Hippocampal formation (tissue), 2 donors: ENCODE measurements at places on chromosomes 7 and 10.

GRCh38 chr7:119664601-119665000 lies 608.4 kb upstream of the KCND2 start:
- DNase-seq: no peak

GRCh38 chr10:49179699-49180443 lies 8.3 kb downstream of the TMEM273 start:
- no peak for DNase-seq

DNA sequence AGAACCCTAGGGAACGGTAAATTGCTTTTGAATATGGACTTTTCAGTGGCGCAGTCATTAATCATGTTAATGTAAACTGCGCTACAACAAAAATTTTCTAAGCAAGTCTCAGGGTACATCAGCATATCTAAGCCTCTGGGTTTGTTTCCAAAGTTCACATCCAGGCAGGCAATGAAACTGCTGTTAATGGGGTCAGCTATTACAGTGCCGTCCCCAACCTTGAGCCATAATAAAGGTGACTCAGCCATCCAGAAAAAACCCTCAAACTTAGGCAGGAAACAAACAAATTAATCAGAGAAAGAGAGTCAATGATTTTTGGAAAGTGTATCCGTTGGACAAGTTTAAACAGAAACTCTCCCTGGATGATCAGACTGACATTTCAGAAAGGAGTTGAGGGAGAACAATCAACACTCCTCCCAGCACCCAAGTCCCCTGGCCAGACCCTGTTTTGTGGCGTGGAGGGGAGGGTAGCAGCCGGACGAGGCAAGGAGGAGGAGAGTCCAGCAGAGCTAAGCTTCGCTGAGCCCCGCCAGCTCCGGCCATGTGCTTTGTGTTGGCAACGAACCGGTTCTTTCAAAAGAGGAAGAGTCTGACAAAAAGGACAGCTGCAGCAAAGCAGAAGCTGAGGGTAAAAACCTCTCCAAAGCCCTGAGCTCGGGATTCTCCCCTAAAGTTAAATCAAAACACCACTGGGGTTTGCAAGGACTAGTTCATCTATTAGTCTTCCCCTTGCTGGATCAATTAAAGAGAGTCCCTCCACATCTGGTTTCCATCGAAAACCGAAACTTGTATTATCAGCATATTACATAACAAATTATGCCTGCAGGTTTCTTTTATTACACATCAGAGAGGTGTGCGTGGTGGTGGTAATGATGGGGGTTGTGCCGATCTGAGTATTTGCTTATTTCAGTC lies 3.6 kb downstream of the FAM53B start:
- DNase-seq: peak; percentile 78

DNA sequence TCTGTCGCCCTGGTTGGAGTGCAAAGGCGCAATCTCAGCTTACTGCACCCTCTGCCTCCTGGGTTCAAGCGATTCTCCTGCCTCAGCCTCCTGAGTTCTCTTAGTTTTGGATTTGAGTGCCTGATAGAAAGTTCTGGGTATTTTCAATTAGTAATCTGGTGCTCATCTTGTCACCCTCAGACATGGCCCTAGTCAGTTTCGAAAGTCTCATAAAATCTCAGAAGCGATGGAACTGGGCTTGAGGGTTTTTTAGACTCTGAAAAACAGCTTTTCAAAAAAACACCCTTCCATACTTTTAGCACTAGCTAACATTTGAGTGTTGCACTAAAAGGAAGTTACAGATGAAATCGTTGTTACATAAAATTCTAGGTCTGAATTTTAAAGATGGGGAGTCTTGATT lies 9.4 kb upstream of the PIP4K2A start:
- no peak for DNase-seq

DNA sequence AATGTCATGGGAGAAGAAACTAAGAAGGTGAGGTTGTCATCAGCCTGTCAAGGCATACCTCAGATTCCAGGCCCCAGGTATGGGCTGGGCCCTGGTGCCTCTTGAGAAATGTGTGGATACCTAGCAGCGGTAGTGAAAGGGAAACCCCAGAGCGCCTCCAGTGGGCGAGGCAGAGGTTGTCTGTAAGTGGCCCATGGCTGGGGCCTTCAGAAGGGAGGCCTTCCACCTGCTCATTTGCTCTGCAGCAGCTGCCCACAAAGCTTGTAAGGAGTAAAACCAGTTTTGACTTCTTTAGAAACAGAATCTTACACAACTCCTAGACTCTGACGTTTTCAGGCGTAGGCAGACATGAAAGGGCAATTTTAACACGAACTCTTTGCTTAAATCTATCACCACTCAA lies 509.9 kb downstream of the PARD3 start:
- DNase-seq: no peak

- DNase-seq: no peak
Measured at GRCh38 chr10:8790390-8790789, 735.9 kb downstream of the GATA3 start.

DNA sequence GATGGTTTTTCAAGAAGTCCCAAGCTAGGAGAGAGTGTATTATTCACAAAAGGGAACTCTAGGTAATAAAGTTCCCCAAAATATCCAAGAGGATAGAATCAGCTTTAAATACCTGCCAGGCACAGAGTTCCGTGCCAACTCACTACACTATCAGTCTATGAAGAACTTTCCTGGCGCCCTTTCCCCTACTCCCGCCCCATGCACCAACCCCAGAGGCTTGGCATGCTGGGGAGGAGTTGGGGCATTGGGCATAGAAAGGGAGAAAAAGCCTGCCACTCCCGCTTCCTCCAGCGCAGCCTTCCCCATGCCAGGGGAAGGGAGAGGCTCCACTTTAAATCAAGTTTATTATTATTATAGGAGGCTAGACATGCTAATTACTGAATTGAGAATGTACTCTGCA lies 54.9 kb downstream of the ZNF800 start:
- no peak for DNase-seq

DNA sequence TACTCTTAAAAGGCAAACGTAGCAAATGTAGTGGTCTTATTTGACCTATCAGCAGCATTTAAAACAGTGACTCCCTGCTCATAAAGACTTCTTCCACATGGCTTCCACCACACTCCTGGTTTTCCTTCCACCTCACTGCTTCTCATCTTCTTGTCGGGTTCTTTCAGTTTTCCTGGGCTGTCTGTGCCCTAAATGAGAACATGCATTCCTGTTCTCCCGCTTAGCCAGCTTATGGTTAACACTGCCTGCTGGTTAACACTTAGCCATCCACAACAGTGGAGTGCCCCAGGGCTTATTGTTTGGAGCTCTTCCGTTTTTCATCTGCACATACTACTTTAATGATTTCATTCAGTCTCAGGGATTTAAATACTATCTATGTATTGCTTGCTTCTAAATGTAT lies 34.3 kb upstream of the EXOC6 start:
- DNase-seq: no peak

DNA sequence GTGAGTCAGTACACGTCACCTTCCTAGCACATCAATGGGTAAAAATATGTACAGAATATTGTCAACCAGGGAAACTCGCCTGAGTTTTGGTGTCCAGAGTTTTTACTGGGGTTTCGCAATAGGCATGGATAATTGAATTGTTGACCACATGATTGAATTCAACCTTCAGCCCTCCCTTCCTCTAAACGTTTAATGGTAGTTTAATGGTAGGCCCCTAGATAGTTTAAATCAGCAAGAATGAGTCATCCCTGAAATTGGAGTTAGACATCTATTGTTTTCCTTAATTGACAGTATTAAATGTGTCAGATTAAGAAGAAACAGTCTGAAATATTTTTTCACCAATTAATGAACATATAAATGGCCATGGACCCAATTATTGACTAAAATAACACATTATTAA lies 57.8 kb upstream of the CACNA2D1 start:
- DNase-seq: no peak

- no peak for DNase-seq
Measured at GRCh38 chr10:75528392-75528791, 97.0 kb downstream of the LRMDA start.

DNA sequence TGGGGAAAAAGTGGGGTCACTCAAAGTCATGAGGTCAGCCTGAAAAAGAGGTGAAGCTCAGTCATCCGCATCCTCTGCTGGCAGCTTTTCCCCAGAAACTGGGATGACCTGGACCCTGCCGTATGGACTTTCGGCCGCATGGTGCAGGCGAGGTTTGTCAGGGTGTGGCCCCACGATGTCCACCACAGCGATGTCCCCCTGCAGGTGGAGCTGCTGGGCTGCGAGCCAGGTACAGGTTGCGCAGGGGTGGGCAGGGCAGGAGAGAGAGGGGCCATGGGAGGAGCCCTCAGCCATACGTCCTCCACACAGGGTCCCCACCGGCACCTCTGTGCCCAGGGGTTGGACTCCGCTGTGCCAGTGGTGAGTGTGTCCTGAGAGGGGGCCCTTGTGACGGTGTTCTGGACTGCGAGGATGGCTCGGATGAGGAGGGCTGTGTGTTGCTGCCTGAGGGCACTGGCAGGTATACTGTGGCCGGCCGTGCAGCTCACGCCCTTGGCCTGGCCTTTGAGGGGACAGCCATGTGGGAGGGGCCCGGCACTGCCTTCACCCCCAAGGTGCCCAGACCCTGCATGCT lies 23.0 kb upstream of the ZNF467 start:
- no peak for DNase-seq

DNA sequence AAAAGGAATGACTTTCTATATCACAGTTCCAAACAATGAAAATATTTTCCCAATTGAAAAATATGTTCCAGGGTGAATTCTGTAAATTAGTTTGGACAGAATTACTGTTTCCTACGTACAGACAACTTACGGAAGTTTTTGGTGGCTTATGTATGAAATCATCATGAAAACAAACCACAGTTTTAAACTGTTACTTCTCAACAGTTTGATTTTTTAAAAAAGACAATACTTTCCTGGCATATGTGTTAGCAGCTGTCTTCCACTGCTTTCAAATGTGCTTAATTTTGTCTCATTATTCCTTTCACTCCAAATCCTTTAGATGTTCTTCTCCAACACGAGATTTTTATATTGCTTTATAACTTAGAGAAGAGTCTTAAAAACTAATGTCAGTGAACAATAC lies 56.2 kb downstream of the SEMA3A start:
- DNase-seq: no peak

DNA sequence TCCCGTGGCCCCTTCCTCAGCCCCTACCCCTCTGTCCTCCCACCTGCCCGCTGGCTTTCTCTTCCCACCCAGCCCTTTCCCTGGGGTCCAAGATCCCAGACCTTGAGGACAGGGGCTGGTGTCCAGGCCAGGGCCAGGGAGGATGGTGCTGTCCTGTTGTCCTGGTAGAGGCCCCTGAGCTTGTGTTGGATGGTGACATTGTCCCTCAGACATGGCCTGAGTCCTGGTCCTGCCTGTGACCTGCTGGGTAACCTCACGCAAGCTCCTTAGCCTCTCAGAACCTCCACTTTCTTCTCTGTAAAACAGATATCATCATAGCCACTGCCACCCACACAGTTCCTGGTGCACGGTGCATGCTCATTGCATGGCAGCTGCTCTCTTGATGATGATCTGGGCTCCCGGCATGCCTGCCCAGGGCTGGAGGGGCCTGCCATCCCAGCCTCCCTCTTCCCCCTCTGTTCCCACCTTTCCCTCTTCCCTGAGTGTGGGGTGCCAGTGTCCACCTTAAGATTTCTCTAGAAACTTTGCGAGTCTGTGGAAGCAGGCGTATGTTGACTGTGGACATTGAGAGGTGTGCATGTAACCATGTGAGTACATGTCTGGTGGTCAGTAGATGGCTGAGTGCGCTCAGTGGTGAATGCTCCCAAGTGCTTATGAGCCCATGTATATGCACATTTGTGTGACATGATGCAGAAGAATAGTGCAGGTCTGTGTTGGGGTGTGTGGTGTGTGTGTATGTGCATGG lies 60.4 kb downstream of the NEURL1 start:
- DNase-seq: no peak

- DNase-seq: no peak
Measured at GRCh38 chr7:131538813-131539179, 17.6 kb downstream of the PODXL start.

DNA sequence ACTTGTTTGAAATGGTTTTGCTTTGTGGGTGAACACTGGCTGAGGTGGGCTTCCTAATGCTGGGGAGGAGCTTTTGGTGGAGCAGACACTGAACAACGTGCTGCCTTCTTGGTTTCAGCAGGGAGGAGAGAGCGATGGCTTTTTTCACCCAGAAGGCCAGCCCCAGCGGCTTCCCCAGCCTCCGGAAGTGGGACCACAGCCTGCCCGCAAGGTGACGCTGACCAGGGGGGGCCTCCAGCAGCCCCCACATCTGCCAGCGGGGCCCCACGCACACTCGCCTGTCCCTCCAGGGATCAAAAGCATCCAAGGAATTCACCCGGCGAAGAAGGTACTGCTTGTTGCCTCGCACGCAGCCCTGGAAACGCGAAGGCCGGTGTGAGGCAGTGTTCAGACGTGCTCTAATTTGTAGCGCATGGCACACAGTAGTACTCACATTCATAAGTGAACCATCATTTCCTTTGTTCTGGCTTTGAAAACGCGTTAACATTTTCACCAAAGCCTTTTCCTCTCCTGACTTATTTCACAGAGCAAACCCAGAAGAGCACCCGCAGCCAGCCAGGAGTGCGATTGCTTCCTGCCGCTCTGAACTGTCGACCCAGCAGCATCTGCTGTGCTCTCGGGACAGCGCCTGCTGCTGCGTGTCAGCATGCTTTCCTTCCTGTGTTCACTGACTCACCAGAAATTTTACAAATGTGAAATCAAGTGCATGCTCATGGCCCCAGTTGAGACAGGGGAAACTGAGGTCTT lies 48.4 kb downstream of the SHH start:
- DNase-seq: no peak
